GM23248 (cell line): ENCODE measurements at places on chromosomes 11 and 22. TPM values are rescaled to one million over a fixed set of nuclear protein-coding genes. Genes with fewer than 3 reads are reported as not detected.
A peak's percentile ranks its signal among the peaks of the same experiment; 100 is the strongest.

KRTAP5-8 gene
- polyA plus RNA-seq: not detected in 2 replicates

- DNase-seq: no peak
Observed at GRCh38 chr11:133811850-133812685, 33.2 kb downstream of the SPATA19 start.

- no peak for DNase-seq
Observed at GRCh38 chr22:27878541-27878940, 40.5 kb downstream of the PITPNB start.

GRCh38 chr22:30890686-30891442 is 77.7 kb downstream of the MORC2 start:
- peak; percentile 59 for DNase-seq

DNA sequence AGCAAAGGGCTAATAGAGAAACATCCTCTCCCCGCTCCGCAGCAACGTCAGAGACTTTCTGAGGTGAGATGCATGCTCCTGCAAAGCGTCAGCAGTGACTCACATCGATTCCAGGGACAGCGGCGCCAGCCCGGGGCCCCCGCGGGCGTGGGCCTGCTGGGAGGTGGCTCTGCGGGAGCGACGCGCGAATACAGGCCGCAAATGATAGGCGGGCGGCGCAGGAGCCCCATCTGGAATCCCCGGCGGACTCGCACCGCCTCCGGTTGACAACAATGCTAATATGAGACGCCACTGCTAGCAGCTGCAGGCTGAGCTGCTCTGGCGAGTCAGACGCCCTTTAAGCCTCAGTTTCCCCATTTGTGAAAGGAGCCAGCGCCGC is 557 bp downstream of the RANGAP1 start:
- peak; percentile 98 for DNase-seq

DNA sequence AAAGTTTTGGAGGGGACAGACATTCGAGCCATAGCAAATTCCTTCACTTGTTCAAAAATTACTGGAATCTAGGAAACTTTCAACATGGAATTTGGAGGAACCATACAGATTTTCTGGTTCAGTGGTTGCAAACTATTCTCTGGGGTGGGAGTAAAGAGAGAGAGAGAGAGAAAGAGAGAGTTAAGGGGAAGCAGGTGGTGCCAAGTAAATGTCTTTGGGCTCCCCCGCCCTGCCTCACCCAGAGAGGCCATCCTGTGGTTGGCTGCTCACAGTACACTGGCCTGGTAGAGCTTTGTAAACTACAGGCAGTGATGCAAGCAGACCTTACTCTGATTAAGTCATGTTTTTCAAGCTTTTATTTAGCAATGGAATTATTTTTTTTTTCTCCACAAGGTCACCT is 82.6 kb downstream of the ADAMTS15 start:
- no peak for DNase-seq

- no peak for DNase-seq
Observed at GRCh38 chr22:37276776-37277175, 5.5 kb upstream of the CYTH4 start.

DNA sequence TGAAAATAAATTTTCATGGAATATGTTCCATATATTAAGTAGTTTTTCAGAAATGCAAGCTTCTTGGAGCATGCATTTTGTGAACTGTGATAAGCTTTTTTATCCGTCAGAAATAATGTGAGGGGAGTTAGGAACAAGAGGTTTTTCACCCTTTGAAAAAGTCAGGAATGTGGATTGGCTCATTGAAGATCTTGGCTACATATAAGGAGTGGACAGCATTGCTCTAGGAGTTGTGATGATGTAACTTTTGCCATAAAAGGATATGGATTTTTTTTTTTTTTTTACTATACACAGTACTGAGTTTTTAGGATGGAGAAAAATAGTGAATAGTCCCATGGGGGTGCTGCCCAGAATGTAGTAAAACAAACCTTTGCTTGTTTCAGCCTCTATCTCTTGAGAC is 180.2 kb downstream of the NAV2 start:
- DNase-seq: peak; percentile 60

GRCh38 chr11:1384199-1384970 is 5.3 kb upstream of the BRSK2 start:
- DNase-seq: peak; percentile 43

DNA sequence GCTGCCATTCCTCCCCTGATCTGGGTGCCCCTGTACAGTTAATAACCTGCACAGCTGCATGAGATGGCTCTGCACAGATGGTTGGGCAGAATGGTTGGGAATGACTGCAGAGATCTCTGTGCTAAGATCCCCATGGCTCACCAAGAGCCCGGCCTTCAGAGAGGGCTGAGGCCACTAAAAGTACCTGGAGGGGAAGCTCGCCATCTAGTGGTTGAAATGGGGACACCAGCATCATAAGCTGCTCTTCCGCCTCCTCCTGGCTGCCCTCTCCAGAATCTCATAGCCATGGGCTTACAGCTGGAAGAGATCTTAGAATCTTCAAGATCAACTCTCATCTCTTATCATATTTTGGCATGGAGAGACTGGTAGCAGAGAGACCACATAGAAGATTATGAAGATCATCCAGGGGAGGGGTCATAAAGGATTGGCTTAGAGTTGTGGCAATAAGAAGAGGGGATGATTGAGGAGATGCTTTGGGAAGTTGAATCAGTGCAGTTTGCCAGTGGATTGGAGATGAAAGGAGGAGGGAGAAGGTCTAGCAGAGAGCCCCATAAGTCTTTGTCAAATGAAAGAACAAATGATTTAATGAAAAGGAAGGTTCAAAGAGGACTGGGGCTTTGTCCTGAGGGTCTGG is 22.0 kb upstream of the TLCD5 start:
- DNase-seq: peak; percentile 87

- no peak for DNase-seq
Observed at GRCh38 chr11:117465236-117465997, 137.8 kb downstream of the CEP164 start.

GRCh38 chr11:10878408-10879214 is 20.8 kb upstream of the ZBED5 start:
- DNase-seq: peak; percentile 77

DNA sequence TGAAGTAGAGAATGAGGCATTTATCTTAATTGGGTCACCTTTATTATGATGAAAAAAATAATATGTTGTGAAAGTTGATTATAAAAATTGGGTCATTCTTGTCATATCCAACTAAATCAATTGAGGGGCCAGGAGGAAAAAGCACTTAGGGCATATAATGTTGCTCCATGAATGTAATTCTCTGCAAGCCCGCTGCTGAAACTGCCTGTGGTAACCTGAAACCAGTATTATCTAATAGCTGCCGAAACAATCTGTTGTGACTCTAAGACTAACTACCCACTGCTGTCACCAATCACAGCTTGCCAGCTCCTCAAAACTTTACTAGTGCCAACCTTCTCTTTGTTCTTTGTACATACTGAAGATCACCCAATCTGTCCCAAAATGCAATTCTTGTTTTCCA is 115.8 kb downstream of the ATG16L2 start:
- DNase-seq: no peak
